ENCODE measurements at places on chromosomes 16 and 17.

- no peaks in the 10 kb centered on the region for H3K36me3 ChIP-seq
- H3K27me3 ChIP-seq: peaks cover 2% of the 10 kb centered on the region
- H3K4me3 ChIP-seq: no peak overlapping the region
- no peak overlapping the region for H3K27ac ChIP-seq
- peaks cover 29% of the 10 kb centered on the region for H3K4me1 ChIP-seq
Observed at GRCh38 chr17:79990051-79990592, 45.5 kb downstream of the TBC1D16 start.

GRCh38 chr17:36193216-36193775, 3.3 kb downstream of the CCL3L1 start:
- DNase-seq: no peak
- H3K4me1 ChIP-seq: peaks cover 39% of the 10 kb centered on the region
- H3K27ac ChIP-seq: no peak overlapping the region
- H3K4me3 ChIP-seq: no peak overlapping the region
- H3K36me3 ChIP-seq: no peaks in the 10 kb centered on the region

GRCh38 chr16:75787440-75787839, 61.1 kb upstream of the CPHXL start:
- DNase-seq: no peak
- H3K36me3 ChIP-seq: no peaks in the 10 kb centered on the region
- no peak overlapping the region for H3K4me3 ChIP-seq
- no peaks in the 10 kb centered on the region for H3K4me1 ChIP-seq

GRCh38 chr16:73095142-73095820, 47.4 kb upstream of the ZFHX3 start:
- H3K27me3 ChIP-seq: no peaks in the 10 kb centered on the region
- H3K4me3 ChIP-seq: no peak overlapping the region

GRCh38 chr17:17765359-17766076, 71.3 kb downstream of the SREBF1 start:
- peak overlapping the region; percentile 89 for H3K27ac ChIP-seq
- H3K27me3 ChIP-seq: no peaks in the 10 kb centered on the region
- H3K36me3 ChIP-seq: no peaks in the 10 kb centered on the region
- H3K4me1 ChIP-seq: peaks cover 47% of the 10 kb centered on the region
- no peak for DNase-seq

DNA sequence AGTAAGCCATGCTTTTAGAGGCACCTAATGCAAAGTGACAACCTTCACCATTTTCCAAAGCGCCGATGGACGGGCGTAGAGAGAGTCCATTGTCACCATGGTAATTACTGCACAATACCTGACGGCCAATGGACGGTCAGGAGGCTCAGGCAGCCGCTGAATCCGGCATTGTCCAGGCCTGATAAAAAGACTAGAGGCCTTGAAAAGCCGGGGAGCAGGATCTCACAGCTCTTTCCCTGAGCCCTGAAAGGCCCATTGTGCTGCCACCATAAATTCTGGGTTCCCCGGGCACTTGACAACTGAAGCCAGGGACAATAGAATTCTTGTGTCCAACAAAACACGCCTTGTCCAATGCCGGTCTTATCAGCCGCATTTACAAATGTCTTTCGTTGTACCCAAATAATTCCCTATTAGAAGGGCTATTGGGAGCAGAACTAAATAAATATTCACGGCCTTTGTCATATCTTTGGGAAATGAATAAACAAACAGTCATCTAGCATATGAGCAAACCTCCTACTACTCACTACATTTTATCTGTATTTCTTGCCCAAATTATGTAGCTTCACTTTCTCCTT, 62.4 kb downstream of the CDH11 start:
- no peaks in the 10 kb centered on the region for H3K4me1 ChIP-seq
- H3K27ac ChIP-seq: no peak overlapping the region
- no peaks in the 10 kb centered on the region for H3K27me3 ChIP-seq

DNA sequence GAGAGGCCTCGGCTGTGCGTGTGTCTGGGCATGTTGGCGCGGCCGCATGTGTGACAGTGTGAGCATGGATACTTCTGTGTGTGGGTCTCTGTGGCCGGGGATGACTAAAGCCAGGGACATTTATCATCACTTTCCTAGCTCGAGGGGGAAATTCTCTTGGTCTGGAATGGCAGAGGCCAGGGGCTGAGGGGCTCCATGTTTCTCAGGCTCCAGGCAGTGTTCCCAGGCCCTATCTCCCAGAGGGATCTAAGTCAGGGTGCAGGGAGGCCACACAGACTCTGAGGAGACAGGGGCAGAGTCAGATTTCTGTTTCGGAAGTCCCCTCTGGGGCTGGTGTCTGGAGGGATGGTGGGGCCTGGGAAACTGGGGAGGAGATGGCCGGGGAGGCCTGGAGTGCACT, 23.7 kb upstream of the SPNS2 start:
- no peak for DNase-seq
- H3K4me1 ChIP-seq: no peaks in the 10 kb centered on the region
- H3K27ac ChIP-seq: no peak overlapping the region
- no peaks in the 10 kb centered on the region for H3K36me3 ChIP-seq

GRCh38 chr16:2592786-2593185, 55.0 kb downstream of the PDPK1 start:
- no peak for DNase-seq
- no peak overlapping the region for H3K27ac ChIP-seq
- no peak overlapping the region for H3K4me3 ChIP-seq

GRCh38 chr17:49381033-49381432, 19.0 kb upstream of the ZNF652 start:
- peaks cover 11% of the 10 kb centered on the region for H3K36me3 ChIP-seq
- H3K4me3 ChIP-seq: no peak overlapping the region
- peaks cover 44% of the 10 kb centered on the region for H3K4me1 ChIP-seq
- peak overlapping the region; percentile 25 for H3K27ac ChIP-seq
- no peaks in the 10 kb centered on the region for H3K27me3 ChIP-seq

DNA sequence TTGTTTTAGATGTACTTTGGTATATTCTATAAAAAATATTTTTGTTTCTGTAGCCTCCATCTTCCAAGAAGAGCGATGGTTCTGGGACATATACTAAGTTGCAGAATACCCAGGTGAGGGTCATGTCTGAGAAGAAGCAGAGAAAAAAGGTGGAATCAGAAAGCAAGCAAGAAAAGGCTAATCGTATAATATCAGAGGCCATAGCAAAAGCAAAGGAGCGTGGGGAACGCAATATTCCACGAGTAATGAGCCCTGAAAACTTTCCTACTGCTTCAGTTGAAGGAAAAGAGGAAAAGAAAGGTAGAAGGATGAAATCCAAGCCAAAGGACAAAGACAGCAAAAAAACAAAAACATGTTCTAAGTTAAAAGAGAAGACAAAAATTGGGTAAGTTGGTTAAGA, 154.6 kb downstream of the CHD9 start:
- H3K27me3 ChIP-seq: no peaks in the 10 kb centered on the region
- peak overlapping the region; percentile 59 for H3K27ac ChIP-seq
- H3K4me1 ChIP-seq: peaks cover 37% of the 10 kb centered on the region
- DNase-seq: no peak
- H3K36me3 ChIP-seq: peaks cover 5% of the 10 kb centered on the region

DNA sequence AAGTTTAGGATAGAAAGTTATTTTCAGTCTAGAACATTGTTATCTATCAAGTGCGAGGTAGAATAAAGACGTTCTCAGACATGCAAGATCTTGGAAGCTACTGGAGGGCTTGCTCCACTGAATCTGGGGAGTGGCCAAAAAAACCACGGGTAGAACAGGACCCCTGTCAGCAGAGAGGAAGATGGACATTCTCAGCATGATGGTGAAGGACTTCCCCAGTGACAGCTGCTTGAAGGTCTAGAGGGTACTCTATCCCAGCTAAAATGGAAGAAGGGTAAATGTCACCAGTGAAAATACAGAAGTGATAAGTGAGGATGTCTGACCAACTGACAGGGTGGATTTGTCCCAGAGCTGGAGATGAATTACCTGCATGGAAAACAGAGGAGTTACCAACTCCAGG, 10.1 kb downstream of the TNFRSF13B start:
- peak overlapping the region; percentile 76 for H3K27ac ChIP-seq
- peak overlapping the region; percentile 25 for H3K4me3 ChIP-seq
- peaks cover 90% of the 10 kb centered on the region for H3K4me1 ChIP-seq
- H3K36me3 ChIP-seq: peaks cover 79% of the 10 kb centered on the region
- no peaks in the 10 kb centered on the region for H3K27me3 ChIP-seq

Measured in activated B cell treated with CpG ODN at 0.5 μM for 24 hours (primary cell).